ENCODE measurements at places on chromosomes 4 and X. TPM values are rescaled to one million over a fixed set of nuclear protein-coding genes. Genes with fewer than 3 reads are reported as not detected.

GRCh38 chrX:153593811-153594500 lies 5.0 kb downstream of the CCNQ start:
- no peak for DNase-seq

- no peak for DNase-seq
Measured at GRCh38 chr4:116005806-116006088, 892.3 kb upstream of the NDST4 start.

DNA sequence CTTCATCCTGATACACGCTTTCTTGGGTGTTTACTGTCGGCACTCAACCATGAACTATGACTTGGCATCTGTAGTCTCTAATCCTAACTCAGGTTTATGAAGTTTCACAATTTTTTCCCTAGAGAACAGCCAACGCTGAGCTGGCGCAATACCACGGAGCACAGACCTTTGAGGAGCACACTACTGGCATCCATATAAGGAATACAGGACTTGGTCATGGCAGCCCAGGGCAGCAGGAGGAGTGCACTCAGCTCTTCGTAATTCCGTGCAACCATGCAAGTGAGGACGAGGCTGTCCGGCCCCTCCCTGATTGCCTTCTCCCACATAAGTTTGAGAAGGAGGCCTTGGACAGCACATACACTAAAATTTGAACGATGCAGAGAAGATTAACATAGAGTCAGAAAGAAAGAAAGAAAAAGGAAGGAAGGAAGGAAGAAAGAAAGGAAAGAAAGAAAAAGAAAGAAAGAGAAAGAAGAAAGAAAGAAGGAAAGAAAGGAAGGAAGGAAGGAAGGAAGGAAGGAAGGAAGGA lies 41.0 kb upstream of the PDLIM5 start:
- DNase-seq: peak; percentile 71

DNA sequence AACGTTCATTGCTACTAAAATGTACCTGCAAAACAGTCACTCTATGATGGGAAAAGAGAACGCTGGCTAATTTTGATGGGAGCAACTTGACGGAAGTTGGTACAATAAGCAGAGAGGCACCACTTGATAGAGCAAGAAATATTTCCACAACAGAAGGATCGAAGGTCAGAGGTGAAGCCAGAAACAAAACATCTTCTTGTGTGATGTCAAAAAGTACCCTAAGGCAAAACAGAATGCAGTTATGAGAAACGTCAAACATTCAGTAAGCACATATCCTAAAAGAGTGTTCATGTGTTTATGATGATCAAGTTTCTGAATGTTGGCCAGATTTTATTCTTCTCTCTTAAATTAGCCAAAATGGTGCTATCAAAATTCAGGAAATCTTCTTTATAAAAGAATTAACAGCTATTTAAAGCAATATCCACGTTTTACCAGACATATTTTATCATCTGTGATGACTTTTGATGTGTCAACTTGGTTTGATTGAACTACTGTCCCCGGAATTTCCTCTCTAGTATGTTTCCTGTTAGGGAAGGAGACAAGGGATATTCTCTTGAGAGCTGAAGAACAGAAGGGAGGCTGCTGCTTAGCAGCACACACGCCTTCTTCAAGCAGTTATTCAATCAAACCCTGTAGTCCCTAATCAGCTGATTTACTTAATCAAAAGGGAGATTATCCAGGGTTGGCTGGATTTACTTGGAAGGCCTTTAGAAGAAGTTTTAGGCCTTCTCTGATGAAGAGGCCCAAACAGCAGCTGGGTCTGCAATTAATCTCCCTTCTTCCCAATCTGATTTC lies 15.7 kb downstream of the AASDH start:
- no peak for DNase-seq

DNA sequence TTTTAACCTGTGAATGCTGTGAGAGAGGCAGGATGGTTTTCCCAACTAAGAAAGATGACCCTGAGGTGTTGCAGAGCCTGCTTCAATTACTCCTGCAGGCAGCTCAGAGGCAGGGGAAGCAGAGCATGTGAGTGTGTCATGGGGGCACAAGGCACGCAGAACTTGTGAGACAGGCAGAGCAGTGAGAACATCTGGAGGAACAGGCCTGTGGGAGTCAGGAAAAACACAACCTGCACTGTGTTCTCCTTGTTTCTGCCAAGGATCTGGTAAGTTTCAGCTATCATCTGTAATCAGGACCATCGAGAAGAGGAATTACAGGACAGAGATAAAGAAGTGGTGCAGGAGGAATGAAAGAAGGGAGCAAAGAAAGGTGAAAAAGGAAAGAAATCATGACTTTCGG lies 741.8 kb upstream of the INTU start:
- peak; percentile 23 for DNase-seq

- no peak for DNase-seq
Measured at GRCh38 chr4:5930876-5931275, 38.0 kb upstream of the CRMP1 start.

DNA sequence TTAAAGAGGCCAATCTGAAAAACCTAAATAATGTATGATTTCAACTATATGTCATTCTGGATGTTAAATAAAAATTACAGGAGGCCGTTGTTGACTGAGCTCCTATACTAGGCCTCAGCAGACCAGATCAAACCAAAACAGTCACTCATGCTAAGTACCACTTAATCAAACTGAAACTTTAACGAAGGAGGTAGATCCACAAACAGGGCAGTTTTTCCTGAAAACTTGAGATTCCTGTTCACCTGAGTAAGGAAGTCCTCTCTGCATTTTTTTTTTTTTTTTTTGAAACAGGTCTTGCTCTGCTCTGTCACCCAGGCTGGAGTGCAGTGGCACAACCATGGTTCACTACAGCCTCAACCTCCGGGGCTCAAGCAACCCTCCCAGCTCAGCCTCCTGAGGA lies 27.7 kb downstream of the MANBA start:
- no peak for DNase-seq

DNA sequence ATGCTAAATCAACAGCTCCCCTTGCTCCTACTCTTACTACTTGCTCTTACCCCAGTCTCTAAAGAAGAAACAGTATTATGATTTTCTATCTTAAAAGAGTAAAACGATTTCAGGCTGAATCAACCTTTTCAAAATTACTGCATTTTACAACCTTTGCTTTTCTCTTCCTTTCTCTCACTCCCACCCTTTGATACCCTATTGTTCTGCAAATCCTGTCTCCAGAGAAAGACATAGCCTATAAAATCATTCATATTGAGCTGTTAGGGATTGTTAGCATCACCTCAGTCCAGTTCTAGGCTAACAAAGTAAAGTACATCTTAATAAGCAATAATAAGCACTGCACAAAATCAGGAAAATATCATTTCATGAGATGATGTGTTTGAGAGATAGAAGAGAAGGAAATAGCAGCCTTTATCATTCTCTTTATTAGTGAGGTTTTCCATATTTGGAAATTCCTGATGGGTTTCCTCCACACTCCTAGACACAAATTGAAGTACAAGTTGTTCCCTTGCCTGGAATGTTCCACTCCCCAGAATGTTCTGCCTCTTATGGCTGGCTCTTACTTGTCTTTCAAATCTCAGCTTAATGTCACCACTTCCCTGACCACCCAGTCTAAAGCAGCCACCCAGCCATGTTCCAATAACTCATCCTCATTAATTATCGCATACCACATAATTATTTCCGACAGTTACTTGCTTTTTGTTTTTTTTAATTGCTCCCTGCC lies 219.7 kb downstream of the PALLD start:
- DNase-seq: no peak

- no peak for DNase-seq
Measured at GRCh38 chr4:40122941-40123340, 66.3 kb downstream of the N4BP2 start.

DNA sequence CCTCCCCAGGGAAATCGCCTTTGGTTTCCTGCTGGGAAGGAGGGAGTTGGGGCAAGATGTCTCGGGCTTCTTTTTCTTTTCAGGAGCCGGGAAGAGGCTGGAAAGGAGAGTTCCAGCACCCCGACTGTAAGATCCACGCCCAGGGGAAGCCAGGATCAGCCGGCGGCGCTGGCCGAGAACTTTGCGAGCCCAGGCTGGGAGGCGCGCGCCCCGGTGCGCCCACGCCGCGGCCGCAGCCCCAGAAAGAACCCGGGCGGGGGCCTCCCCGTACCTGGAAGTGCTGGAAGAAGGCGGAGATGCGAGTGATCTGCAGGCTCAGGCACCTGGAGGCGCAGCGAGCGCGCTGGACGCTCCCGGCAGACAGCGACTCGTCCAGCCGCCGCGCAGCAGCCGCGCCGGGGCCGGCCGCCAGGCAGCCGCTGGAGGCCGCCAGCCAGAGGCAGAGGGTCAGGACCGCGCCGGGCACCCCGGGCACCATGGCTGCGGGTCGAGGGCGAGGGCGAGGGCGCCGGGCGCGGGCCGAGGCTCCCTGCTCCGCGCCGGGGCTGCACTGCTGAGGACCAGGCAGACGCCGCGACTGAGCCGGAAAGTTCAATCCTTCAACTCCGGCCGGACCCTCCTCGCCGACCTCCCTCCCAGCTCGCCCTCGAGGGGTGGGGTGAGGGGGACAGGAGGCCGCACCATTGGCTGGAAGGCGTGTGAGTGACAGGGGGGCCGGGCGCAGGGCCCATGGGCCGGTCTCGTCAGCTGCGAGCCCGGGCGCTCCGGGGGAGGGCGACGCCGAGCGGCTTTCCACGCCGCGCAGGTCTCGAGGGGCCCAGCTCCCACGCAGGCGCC lies at the start of gene ANOS1:
TSS of gene ANOS1 (minus strand) at position 579 of the 837 bp plus-strand sequence. CDS start at position 478, 101 bp downstream.
- DNase-seq: peak; percentile 11

DNA sequence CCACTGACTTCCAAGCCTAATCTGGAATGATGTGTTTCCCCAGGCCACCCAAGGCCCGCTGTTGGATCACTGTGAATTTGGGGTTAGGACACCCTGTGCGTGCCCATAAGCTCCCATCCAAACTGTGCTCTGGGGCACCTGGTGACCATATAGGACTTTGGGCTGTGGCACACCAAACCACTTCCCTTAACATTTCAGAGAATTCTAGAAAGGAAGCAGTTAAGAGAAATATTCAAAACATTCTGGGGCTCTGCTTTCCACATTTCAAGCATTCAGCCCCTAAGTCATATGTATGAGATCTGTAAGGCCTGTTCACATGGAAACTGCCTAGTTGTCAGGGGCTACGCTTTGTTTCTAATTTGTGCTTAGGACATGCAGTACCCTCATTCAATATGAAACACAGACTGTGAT lies 14.4 kb downstream of the VGLL1 start:
- no peak for DNase-seq

DNA sequence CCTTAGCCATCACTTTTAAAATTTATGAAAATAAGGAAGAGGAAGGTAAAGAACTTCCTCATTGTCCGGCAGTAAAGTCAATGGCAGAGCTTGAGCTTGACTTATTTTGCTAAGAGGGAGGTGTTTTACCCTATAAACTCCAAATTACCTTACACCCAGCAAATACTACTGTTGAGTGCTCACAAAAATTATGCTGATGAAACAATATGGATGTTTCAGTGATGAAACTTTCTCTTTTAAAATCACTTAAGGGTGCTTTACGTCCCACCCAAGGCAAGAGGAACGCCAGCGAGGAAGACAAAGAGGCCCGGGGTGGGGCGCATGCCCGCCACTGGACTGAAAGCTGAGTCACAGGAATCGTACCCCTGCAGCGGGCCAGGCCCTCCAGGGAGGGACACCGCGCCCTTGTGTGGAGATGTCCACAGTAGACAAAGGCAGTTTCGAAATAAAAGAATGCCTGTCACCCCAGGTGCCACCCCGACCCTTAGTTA lies 560 bp upstream of the TMSB4X start:
- DNase-seq: peak; percentile 69

DNA sequence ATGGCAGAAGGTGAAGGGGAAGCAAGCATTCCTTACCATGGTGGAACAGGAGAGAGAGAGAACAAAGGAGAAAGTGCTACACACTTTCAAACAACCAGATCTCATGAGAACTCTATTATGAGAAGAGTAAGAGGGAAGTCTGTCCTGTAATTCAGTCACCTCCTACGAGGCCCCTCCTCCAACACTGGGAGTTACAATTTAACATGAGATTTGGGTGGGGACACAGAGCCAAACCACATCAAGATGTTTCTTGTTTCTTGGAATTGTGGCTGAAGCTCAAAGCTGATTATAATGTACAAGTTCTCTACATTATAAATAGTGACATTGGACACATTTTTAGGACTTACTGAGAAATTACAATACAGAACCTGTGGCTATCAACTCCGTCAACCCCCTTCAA lies 29.5 kb upstream of the TAPT1 start:
- DNase-seq: no peak

DNA sequence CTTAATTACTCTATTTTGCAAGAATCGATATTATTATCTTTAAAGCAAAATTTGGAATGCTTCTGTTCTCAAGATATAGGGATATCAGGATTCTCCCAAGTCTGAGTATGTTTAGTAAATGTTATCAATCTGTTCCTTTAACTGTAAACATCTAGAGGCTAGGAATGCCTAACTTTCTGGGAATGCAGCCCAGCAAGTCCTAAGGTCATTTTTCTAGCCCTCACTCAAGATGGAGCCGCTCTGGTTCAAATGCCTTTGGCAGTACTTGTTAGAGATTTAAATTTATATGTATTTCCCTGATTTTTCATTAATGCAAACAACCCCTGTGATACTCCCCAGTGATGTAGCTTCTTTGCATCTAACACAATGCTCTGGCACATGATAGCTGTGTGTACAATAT lies 623.8 kb upstream of the LCORL start:
- DNase-seq: peak; percentile 20

DNA sequence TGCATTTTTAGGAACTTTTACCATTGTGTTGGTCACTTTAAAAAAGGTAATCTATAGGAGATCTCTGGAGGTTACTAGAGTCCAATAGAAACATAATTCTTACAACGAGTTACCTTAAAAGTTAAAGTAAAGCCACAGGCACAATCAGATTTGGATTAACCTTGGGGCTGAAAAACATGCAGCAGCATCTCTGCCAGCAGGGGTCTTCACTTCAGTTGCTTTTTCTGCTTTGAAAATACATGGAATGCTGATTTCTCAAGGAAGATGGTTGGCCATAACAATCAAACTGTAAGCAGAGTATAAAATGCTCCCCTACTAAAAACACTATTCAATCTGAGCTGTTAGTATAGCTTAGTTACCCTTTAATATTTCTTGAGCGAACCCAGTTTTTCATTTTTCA lies 1072.3 kb upstream of the PCDH10 start:
- DNase-seq: no peak

DNA sequence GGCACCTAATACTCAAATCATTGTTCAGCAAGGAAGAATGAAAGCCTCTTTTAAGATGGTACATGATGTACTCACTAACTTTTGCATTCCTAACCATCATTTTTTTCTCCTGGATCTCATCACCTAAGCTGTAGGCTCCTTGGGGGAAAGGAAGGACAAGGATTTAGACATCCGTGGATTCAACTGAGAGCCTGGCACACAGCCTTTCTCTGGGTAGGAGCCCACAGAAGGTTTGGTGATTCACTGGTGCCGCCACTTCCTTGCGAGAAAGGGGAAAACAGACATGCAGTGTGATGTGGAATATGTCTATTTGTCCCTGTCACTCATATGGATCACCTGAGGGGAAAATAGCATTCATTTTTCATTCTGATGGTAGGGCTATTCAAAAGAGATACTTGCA lies 147.3 kb downstream of the PCDH7 start:
- peak; percentile 56 for DNase-seq

Gene ZC4H2
- 4.5 TPM for total RNA-seq

Gene TASL
- not detected for total RNA-seq

Gene TCEAL2
- 0.26 TPM for total RNA-seq

Gene FRMPD4
- total RNA-seq: 0.50 TPM

Gene ETDC
- not detected for total RNA-seq

Gene TMEM47
- total RNA-seq: 128 TPM

Gene PRPS1
- 17.0 TPM for total RNA-seq
